Natural killer cell treated with Interleukin-12 subunit alpha and Interleukin-12 subunit beta and Interleukin-15 and Interleukin-18, amount 100 ng/mL, for 72 hours (primary cell): ENCODE measurements at places on chromosomes 12 and 14. TPM values are rescaled to one million over a fixed set of nuclear protein-coding genes. Genes with fewer than 3 reads are reported as not detected.

GRCh38 chr12:81365284-81365683, 287.4 kb downstream of the ACSS3 start:
- H3K27me3 ChIP-seq, result no peaks in the 10 kb centered on the region
- no peaks in the 10 kb centered on the region for H3K36me3 ChIP-seq
- no peak overlapping the region for H3K27ac ChIP-seq
- no peak for DNase-seq

DNA sequence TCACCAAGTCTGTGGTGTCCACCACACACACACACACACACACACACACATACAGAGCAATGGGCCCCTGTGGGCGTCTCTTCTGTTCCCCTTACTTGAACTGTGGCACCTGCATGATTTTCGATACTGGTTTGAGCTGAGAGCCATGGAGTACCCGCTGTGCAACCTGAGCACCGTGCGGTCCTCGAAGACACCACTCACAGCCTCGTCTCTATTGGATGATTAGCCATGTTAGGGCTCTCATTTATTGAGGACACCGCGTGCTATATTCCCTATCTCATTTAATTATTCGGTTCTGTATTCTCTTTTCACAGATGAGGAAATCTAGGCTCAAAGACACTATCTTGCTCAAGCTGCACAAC, 623 bp upstream of the C14orf132 start:
- DNase-seq, result no peak
- H3K4me3 ChIP-seq, result peak overlapping the region; percentile 21
- H3K36me3 ChIP-seq, result no peaks in the 10 kb centered on the region
- H3K4me1 ChIP-seq, result no peaks in the 10 kb centered on the region
- peaks cover 52% of the 10 kb centered on the region for H3K27me3 ChIP-seq

DNA sequence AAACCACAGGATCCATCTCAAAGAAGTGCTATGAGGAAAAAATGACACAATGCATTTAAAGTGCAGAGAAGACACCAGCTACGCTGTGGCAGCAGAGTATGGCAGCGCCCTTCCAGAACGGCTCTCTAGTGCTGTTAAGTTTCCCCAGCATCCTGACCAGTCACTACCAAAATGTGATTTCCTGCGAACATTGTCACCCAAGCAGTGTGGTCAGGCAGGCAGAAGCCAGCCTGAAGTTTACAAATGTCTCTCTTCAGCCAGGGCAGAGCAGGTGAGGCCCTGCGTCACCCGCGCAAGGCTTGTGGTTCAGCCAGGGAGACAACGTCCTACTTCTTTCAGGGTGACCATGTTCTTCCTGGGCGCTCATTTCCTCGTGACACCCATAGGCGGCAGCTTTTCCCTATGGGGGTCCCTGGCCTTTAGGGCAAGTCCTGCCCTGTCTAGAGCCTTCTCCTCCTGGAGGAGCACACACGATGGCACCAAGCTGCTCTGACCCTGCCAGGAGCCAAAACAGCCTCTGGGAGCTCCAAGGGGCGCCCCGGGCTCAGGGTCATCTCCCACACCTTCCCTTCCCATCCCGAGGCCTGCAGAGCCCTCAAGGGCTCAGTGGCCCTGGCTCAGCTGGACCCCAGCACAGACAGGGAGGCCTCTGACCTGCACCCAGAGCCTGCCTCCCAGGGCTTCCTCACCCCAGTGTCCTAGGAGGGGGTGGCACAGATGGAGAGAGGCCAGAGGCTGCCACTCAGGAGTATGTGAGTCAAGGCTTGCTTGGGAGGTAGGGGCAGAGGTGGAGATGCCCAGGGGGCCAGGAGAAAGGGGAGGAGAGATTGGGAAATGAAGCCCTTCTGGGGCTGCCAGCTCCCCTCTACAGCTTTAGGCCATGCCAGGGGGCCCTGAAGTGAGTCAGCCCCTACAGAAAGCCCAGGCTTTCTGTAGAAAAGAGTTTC, 41.9 kb downstream of the PSMA6 start:
- peak overlapping the region; percentile 90 for H3K27ac ChIP-seq
- H3K27me3 ChIP-seq, result no peaks in the 10 kb centered on the region
- peak overlapping the region; percentile 73 for H3K4me3 ChIP-seq
- no peaks in the 10 kb centered on the region for H3K36me3 ChIP-seq

The BICDL1 gene
- total RNA-seq, result 4.3 TPM

- H3K4me1 ChIP-seq, result peaks cover 7% of the 10 kb centered on the region
- H3K4me3 ChIP-seq, result no peak overlapping the region
- no peaks in the 10 kb centered on the region for H3K36me3 ChIP-seq
- no peak for DNase-seq
- H3K27me3 ChIP-seq, result peaks cover 25% of the 10 kb centered on the region
- no peak overlapping the region for H3K27ac ChIP-seq
These were observed 20.5 kb upstream of the GUCY2C start for GRCh38 chr12:14716848-14717444.

DNA sequence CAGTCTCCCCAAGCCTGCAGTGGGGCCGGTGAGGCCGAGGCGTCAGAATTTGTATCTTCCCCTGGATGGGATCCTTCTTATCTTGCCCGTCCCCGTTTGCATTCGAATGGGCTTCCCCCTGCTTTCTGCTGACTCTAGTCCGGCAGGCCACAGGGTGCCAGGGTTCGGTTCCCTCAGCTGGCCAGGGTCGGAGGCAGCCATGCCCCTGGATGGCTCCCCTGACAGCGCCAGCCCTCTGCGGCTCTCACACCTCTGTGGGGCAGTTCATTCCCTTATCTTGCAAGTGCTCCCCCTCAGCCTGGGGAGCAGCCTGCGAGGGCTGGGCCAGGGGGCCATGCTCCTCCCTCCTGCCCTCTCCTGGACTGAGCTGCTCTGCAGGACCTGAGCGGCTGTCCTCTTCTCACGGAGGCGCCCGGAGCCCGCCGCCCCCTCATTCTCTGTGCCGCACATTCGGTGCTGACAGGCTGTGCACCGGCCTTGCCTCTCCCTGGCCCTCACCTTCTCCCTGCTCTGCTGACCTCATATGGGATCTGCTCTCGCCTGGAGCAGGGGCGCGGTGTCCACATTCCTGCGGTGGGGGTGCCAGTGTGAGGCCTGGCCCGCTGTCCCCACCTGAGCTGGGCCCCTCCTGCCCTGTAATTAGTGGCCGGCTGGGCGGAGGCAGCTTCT, 32.8 kb downstream of the KIF26A start:
- H3K4me1 ChIP-seq, result no peaks in the 10 kb centered on the region
- no peak overlapping the region for H3K4me3 ChIP-seq
- no peaks in the 10 kb centered on the region for H3K36me3 ChIP-seq
